ENCODE measurements at places on chromosomes 5 and 9. TPM values are rescaled to one million over a fixed set of nuclear protein-coding genes. Genes with fewer than 3 reads are reported as not detected.

Gene NMUR2
- not detected for total RNA-seq

- H3K27me3 ChIP-seq = no peaks in the 10 kb centered on the region
- no peak for DNase-seq
- peaks cover 30% of the 10 kb centered on the region for H3K4me1 ChIP-seq
- no peak overlapping the region for H3K27ac ChIP-seq
Measured at GRCh38 chr9:115209601-115210306, 91.8 kb upstream of the TNC start.

DNA sequence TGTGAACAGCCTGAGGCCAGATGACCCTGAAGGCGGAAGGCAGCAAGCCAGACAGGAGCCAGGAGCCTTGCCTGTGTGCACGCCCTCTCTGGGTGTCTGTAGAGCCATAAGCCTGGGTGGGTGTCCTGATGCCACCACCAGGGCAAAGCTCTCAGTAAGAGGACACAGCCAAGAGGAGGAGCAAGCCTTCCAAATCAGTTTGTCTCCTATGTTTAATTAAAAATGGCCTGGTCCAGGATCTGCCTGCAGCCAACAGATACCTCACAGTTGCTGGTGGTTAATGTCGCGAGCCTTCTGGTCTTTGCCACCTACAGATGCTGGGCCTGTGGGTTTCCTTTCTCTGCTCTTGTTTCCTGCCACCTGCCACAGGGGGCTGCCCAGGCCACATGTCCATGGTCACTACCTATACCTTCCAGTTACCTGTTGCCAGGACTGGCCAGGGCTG is 56.9 kb downstream of the SYK start:
- no peaks in the 10 kb centered on the region for H3K27me3 ChIP-seq
- H3K36me3 ChIP-seq = no peaks in the 10 kb centered on the region
- DNase-seq = no peak

- no peak overlapping the region for H3K4me3 ChIP-seq
- no peak for DNase-seq
- no peaks in the 10 kb centered on the region for H3K4me1 ChIP-seq
- H3K27me3 ChIP-seq = no peaks in the 10 kb centered on the region
- no peak overlapping the region for H3K27ac ChIP-seq
Measured at GRCh38 chr9:14797435-14797834, 74.9 kb upstream of the CER1 start.

DNA sequence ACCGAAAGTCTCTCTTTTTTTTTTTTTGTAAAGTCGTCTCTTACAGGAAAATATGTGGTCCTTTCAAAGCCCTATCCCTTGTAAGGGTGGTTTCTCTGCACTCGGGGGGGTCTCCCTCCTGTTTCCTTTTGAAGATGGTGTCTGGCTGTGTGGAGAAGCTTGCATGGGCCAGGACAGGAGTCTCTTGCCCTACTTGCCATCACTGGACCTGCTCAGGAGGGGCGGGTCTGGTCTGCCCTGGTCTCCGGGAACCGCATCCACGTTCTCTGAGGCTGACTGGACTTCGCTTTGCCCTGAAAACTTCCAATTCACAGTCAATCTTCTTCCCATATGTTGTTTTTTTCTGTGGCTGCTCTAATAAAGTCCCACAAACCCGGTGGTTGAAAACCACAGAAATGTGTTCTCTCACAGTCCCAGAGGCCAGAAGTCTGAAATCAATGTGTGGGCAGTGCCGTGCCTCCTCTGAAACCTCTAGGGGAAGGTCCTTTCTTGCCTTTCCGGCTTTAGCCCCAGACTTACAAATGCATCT is 92.9 kb upstream of the IER5L start:
- peaks cover 18% of the 10 kb centered on the region for H3K4me1 ChIP-seq
- no peaks in the 10 kb centered on the region for H3K36me3 ChIP-seq
- H3K27me3 ChIP-seq = no peaks in the 10 kb centered on the region
- DNase-seq = no peak
- no peak overlapping the region for H3K4me3 ChIP-seq
- H3K27ac ChIP-seq = no peak overlapping the region

DNA sequence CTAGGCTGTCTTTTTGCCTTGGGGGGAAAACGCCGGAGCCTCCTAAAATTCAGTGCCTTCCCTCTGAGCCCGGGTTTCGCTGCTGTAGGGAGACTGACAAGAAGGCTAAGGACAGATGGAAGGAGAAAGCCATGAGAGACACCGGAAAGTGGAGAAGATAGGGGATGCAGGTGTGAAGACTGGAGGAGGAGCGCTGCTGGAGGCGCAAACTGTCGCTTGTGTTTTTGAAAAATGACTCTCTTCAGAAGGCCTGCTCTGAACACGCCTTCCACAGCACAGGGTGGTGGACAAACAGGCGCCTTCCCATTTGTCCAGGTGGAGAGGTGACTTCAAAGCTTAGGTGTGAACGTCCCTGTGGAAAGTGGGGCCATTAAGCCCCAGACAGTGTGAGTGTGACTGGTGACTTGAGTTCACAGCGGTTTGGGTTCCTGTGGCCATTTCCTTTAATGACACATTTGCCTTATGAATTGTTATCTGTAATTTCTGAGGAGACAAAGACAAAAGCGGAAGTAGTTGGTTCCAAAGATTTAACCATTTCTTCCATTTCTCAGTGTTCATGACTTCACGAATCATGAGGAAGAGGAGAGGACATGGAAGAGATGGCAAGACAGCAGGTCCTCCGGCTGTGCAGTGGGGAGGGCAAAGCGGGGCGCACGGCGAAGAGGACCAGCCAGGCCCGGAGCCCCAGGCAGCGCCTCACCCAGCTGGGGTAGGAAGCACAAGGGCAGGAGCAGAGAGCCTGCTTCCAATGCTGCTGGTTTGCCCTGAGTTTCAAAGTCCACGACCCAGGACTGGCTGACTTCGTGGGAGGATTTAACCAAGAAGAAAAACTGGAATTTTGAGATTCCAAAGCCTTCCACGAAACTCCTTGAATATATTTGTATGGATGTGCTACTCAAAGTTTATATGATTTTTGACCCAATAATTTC is 27.8 kb upstream of the SEMA4D start:
- peaks cover 52% of the 10 kb centered on the region for H3K4me1 ChIP-seq
- H3K4me3 ChIP-seq = no peak overlapping the region
- H3K27ac ChIP-seq = 0 out of 2 replicates have a peak overlapping the region, but pooled peaks have one; percentile 4
- no peaks in the 10 kb centered on the region for H3K36me3 ChIP-seq
- no peaks in the 10 kb centered on the region for H3K27me3 ChIP-seq

GRCh38 chr9:131794393-131794792 is 54.5 kb upstream of the RAPGEF1 start:
- H3K4me3 ChIP-seq = no peak overlapping the region
- H3K27me3 ChIP-seq = peaks cover 86% of the 10 kb centered on the region
- H3K36me3 ChIP-seq = no peaks in the 10 kb centered on the region
- no peaks in the 10 kb centered on the region for H3K4me1 ChIP-seq

- H3K4me1 ChIP-seq = no peaks in the 10 kb centered on the region
- H3K27me3 ChIP-seq = no peaks in the 10 kb centered on the region
- no peak overlapping the region for H3K4me3 ChIP-seq
- H3K27ac ChIP-seq = no peak overlapping the region
- DNase-seq = no peak
Measured at GRCh38 chr5:63145167-63145566, 566.5 kb downstream of the LRRC70 start.

- no peaks in the 10 kb centered on the region for H3K27me3 ChIP-seq
- no peak overlapping the region for H3K27ac ChIP-seq
- no peaks in the 10 kb centered on the region for H3K4me1 ChIP-seq
- no peaks in the 10 kb centered on the region for H3K36me3 ChIP-seq
- no peak for DNase-seq
Measured at GRCh38 chr5:131068076-131068475, 97.0 kb downstream of the HINT1 start.

DNA sequence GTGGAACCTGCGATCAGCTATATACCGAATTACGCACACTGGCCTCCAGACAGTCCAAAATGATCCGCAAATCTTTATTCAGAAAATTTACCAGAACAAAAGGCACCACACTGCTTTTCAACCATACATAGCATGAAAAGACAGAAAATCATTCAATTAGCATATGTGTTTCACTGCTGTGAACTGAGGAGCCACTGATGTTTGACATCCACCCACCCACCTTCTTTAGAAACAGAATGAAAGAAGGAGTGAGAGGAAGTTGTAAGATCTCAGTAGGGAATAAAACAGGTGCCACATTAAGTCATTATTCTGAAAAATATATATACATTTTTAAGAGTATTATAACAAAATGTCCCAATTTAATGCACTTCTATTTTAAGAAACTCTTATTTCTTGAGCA is 156.8 kb downstream of the NFIB start:
- H3K36me3 ChIP-seq = no peaks in the 10 kb centered on the region
- H3K27ac ChIP-seq = no peak overlapping the region
- DNase-seq = no peak
- H3K27me3 ChIP-seq = no peaks in the 10 kb centered on the region
- no peaks in the 10 kb centered on the region for H3K4me1 ChIP-seq
- no peak overlapping the region for H3K4me3 ChIP-seq

- no peaks in the 10 kb centered on the region for H3K27me3 ChIP-seq
- H3K4me1 ChIP-seq = peaks cover 25% of the 10 kb centered on the region
- DNase-seq = no peak
- no peak overlapping the region for H3K27ac ChIP-seq
- H3K4me3 ChIP-seq = no peak overlapping the region
Measured at GRCh38 chr9:125510980-125511379, 196.0 kb downstream of the MAPKAP1 start.
